ENCODE measurements at places on chromosomes 5 and 9.

DNA sequence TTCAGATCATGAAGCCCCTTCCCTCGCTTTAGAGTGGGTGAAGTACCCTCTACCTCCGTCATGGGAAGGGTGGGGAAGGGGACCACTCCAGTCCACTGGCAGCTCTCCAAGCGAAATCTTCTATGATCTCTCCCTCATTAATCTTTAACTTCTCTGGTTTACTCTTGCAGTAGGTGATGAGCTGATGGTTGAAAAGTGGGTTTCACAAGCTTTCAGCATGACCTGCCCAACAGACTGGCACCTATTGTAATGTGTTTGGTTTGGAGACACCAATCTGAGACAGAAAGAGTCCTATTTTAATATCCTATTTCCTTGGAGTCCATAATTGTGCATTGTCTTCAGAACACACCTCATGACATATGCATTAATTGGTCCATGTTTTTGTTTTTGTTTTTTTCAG lies 70.8 kb upstream of the TGFBR1 start:
- no peak for DNase-seq

- no peak for DNase-seq
Observed at GRCh38 chr5:115787426-115787825, 29.0 kb downstream of the CDO1 start.

- DNase-seq = no peak
Observed at GRCh38 chr9:95383845-95384244, 66.3 kb upstream of the FANCC start.

- no peak for DNase-seq
Observed at GRCh38 chr5:180820788-180821321, 18.2 kb upstream of the MGAT1 start.

DNA sequence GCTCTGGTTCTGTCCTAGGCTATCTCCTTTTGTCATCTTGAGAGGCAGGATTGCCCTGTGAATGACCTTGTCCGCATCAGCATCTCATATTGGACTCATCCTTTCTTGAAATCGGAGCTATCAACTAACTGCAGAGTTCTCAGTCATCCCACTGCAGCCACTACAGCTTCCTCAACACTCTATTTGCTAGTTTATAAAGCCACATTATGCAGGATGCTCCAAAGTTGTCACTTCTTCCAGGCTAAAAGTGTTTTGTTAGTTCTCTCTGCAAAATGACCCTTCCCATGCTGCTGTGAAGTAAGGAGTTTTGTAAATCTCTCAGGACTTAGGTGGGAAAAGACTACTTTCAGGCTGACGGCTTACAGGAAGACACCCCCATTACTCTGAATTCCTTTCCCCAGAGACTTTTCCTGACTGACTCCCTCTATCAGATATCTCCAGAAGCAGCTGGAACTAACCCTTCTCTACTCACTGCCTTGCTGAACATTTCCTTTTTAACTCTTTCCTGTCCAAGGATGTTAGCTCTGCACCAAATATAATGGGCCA lies 257.6 kb downstream of the NFIB start:
- no peak for DNase-seq

- DNase-seq = no peak
Observed at GRCh38 chr9:7967093-7967827, 167.7 kb upstream of the DMAC1 start.

- DNase-seq = no peak
Observed at GRCh38 chr9:106450549-106450948, 412.4 kb upstream of the ZNF462 start.

DNA sequence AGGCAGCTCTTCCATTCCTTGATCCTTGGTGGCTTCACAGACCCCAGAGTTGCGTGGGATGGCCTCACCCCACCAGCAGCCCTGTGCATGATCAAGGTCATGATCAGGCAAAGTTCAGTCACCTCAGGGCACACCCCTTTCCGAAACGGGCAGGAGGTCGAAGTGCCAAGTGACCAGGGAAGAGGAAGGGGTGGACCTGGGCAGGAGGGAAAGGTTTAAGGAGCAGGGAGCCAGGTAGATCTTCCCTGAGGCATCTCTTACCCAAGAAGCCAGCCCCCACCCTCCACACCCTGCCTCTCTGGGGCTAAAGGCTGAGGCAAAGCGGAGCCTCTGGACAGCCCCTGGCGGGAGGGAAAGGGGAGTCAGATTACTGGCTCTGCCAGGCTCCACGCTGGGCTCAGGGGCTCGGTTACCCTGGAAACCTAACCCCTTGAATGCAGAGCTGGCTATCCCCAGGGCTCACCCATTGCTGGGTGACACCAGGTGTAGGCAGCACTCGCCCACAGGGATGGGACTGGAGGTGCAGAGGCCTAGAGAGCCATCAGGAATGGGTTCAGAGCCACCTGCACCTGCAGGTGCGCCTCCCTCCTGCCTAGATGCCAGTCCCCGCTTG lies 3.6 kb downstream of the MGAT4B start:
- no peak for DNase-seq

GRCh38 chr5:31182136-31182535 lies 11.3 kb upstream of the CDH6 start:
- DNase-seq = no peak

DNA sequence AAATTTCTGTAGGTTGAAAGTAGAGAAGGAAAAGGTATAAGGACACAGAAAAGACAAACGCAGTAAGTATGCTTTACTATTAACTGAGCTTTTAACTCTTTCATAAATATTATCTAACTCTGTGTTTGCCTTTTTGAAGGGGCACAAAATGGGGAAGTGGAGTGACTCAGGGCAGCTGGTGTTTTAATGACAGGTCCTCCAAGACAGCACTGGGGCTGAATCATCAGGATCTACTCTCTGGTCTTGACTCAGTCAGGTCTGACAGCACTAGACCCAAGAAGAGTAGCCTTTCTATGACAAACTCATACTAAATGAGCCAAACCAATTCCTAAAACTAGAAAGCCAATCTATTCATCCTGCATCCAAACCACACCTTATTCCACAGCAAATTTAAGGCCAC lies 102.2 kb downstream of the APTX start:
- DNase-seq = no peak

DNA sequence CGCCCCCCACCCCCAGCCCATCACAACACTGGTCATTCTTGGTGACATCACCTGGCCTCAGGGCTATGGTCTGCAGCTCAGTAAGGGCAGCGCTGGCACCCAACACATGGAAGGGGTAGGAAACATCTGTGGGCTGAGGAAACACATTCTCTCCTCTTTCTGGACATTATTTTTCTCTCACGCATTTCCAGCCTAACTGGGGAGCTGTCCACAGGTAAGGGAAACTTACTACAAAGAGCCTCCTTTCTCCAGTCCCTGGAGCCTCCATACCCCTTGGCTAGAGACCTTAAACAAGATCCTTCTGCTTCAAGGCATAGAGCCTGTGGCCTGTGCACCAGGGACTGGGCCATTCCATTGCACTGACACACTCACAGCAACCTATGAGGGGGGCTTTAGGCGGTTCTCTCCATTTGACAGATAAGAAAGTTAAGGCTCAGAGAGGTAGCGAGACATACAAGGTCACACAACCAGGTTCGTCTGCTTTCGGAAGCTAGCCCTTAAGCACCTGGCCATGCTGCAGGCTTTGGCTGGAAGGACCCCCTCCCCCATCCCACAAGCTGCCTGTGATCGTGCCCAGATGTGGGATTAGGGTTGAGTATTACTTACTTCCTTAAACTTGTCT lies 40.7 kb downstream of the CXXC5 start:
- no peak for DNase-seq

DNA sequence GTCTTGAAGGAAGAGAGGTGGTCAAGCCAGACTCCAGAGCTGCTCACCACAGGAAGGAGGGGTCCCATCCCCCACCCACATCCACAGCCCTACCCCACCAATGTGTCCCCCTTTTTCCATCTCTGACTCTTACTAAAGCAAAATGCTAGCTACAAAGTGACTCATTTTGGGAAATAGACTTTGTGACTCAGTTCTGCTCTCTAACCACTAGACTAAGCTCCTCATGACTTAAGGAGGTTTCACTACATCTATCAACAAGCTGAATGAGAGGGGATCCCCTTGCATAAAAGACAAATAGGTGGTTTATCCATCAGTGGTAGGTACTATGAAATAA lies 35.1 kb upstream of the ADRB2 start:
- no peak for DNase-seq

DNA sequence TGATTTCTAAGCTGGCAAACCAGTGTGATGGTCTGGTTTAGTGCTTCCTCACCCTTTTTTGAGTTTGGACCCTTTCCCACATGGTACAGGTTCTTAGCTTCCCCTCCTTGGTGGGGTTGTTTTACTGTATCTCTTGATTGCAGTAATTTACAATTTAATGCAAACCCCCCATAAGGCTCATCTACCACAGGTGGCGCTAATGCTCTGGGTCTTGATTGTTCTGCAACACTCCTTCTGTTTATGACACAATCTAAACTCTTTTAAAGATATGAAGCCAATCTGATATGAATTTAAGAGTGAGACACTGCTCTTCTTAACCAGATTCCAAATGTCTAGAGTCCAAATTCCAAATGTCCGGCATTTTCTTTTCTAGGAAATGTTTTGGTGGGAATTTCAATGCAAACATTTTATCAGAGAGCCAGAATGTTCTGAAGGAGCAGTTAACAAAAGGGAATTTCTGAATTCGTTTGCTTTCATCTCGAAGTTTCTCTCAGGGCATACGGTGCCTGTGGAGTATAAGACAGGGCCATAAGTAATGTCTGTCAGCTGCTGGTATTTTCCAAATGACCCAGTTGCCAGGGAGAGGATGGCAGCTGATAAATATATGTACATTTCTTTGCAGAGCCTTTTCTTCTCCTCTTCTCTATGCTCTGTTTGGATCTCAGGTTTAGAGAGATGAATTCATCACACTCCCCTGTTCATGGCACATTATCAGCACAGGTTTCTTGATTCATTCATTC lies 246.8 kb downstream of the ARHGAP26 start:
- DNase-seq = peak; percentile 56

- DNase-seq = no peak
Observed at GRCh38 chr5:111223101-111223786, 940 bp upstream of the CAMK4 start.

DNA sequence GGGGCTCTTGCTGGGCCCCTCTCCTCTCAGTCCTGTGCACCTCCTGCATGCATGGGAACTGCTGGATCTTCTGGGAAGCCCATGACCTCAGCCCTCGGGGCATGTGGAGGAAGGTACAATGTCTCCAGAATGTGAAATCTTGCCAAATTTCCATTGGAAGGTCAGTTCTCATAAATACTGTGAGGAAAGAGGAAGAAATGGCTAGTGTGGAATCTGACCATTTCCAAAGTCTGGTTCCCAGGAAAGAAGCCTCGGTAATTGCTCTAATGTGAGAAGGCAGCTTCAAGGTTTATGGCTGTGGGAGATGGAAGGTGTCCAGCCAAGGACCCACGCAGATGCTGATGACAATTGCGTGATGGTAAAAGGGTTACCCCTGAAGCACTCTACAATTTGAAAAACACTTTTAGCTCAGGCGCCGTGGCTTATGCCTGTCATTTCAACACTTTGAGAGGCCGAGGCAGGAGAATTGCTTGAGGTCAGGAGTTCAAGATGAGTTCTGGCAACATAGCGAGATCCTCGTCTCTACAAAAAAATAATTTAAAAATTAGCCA lies 8.1 kb upstream of the IL17B start:
- DNase-seq = no peak

DNA sequence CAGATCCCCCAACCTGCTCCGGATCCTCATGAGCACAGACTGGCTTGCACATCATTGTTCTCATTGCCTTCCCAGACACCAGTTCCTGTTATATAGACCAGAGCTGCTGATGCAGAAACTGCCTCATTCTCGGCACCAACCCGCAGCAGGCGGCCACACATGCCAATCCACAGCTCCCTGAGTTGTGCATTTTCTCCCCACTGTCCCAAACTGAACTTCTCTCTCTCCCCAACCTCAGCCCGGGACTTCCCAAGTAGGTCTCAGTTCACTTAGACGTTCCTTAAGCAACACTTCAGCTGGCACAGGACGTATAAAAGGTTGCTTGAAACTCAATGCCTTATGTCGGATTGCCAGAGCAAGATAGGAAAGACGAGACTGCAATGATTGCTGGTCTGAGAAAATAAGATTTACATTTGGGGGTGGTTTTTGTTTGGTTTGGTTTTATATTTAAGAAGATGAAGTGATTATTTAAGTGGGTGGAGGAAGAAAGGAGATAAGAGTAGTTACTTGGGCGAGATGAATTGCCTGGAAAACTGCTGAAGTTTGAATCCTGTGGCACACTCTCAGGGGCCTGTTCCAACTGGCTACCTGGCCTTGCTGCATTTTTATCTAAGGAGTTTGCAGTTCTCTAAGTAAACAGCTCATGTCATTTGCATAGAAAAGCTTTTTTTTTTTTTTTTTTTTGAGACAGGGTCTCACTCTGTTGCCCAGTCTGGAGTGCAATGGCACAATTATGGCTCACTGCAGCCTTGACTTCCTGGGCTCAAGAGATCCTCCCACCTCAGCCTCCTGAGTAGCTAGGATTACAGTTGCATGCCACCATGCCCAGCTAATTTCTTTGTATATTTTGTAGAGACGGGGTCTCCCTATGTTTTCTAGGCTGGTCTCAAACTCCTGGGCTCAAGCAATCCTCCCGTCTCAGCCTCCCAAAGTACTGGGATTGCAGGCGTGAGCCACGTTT lies 155.4 kb downstream of the GOLPH3 start:
- no peak for DNase-seq

- no peak for DNase-seq
Observed at GRCh38 chr9:134875371-134875770, 5.2 kb upstream of the FCN2 start.

- no peak for DNase-seq
Observed at GRCh38 chr5:14669975-14670374, 5.5 kb downstream of the OTULIN start.

- DNase-seq = no peak
Observed at GRCh38 chr5:76926329-76927105, 26.3 kb upstream of the CRHBP start.

GRCh38 chr5:156647034-156647451 lies 203.1 kb upstream of the PPP1R2B start:
- DNase-seq = no peak

DNA sequence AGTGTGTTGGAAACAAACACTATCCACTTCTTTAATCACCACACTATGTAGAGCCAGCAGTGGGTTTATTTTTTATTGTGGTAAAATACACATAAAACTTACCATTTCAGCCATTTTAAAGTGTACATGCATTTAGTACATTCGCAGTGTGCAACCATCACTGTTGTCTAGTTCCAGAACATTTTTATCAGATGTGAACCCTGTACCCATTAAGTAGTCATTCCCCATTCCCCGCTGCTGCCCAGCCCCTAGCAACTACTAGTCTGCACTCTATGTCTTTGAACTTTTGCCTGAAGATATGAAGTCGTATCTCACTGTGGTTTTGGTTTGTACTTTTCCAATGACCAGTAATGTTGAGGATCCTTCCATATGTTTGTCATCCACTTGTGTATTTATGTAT lies 30.2 kb upstream of the F2R start:
- no peak for DNase-seq

GRCh38 chr9:134688231-134688630 lies 46.6 kb downstream of the COL5A1 start:
- DNase-seq = no peak
